ENCODE measurements at places on chromosomes 1 and 21. TPM values are rescaled to one million over a fixed set of nuclear protein-coding genes. Genes with fewer than 3 reads are reported as not detected.

The EVI5 gene
- total RNA-seq = 63.1 TPM

The PLEKHA6 gene
- 17.5 TPM for total RNA-seq

The CD1B gene
- total RNA-seq = not detected

The KLF17 gene
- total RNA-seq = not detected

The F13B gene
- not detected for total RNA-seq

The UTS2 gene
- not detected for total RNA-seq

The EDN2 gene
- 1.6 TPM for total RNA-seq

The FAM3B gene
- total RNA-seq = 0.38 TPM

The CACNA1S gene
- total RNA-seq = 5.9 TPM

The TRIM67 gene
- total RNA-seq = 31.0 TPM

The VWA5B1 gene
- 1.1 TPM for total RNA-seq

The SMIM11 gene
- total RNA-seq = 19.1 TPM

The DDX20 gene
- total RNA-seq = 27.6 TPM

The DENND2D gene
- total RNA-seq = 6.2 TPM

The WNT3A gene
- 0.22 TPM for total RNA-seq

The CLCNKA gene
- total RNA-seq = 0.33 TPM

The OR14I1 gene
- total RNA-seq = not detected

The RUNX1 gene
- 6.4 TPM for total RNA-seq

The ABCD3 gene
- total RNA-seq = 68.4 TPM

The B3GALT5 gene
- 7.9 TPM for total RNA-seq

The SPRR5 gene
- total RNA-seq = not detected

The WARS2 gene
- total RNA-seq = 26.5 TPM

The CELA3A gene
- total RNA-seq = not detected

The OR2T27 gene
- total RNA-seq = not detected

The CFHR4 gene
- total RNA-seq = not detected

The RNF186 gene
- not detected for total RNA-seq

The ACKR1 gene
- 8.9 TPM for total RNA-seq

The OR6P1 gene
- not detected for total RNA-seq

The CLIC6 gene
- total RNA-seq = 10.9 TPM

The PPM1J gene
- 1.8 TPM for total RNA-seq

The CXADR gene
- total RNA-seq = 57.9 TPM

The CAPZB gene
- total RNA-seq = 110 TPM

The FCRL4 gene
- not detected for total RNA-seq

The DNAI4 gene
- 18.5 TPM for total RNA-seq

The ATP8B2 gene
- 52.2 TPM for total RNA-seq

The LCE2A gene
- not detected for total RNA-seq

The GLRX2 gene
- 6.4 TPM for total RNA-seq

The KRTAP11-1 gene
- total RNA-seq = not detected

The USP16 gene
- 51.7 TPM for total RNA-seq

The CLDN17 gene
- total RNA-seq = not detected

The ASAP3 gene
- total RNA-seq = 48.7 TPM

The RGS13 gene
- not detected for total RNA-seq

The ECM1 gene
- 2.1 TPM for total RNA-seq

The RBBP5 gene
- total RNA-seq = 35.3 TPM

The DHRS3 gene
- total RNA-seq = 53.6 TPM

The MPZ gene
- 19.4 TPM for total RNA-seq

The CD2 gene
- total RNA-seq = not detected

The S100A6 gene
- total RNA-seq = 36.1 TPM

The ZBTB8B gene
- total RNA-seq = 3.8 TPM

The GON4L gene
- 66.4 TPM for total RNA-seq
